Activated CD4-positive, CD25-positive, alpha-beta regulatory T cell treated with anti-CD3 and anti-CD28 coated beads, Interleukin-2, amount 50 U/mL, for 16 hours (primary cell): ENCODE measurements at places on chromosomes 11 and 22.

DNA sequence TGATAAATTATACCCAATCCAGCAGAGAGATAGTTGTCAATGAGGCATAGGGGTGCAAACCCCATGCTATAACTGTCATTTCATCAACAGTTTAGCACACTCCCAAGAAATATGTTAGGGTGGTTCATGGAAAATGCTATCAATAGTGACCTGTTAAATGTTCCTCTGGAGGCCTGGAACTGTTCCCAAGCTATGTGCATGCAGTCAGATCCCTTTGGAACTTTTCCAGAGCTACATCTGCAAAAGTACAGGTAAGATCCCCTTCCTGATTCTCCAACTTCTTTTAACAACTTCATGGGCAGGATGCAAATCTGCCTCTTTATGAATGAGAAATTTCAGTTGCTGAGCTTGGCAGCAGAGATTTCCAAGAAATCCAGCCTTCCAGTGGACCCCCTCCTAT, 27.2 kb downstream of the ABTB2 start:
- DNase-seq = no peak

DNA sequence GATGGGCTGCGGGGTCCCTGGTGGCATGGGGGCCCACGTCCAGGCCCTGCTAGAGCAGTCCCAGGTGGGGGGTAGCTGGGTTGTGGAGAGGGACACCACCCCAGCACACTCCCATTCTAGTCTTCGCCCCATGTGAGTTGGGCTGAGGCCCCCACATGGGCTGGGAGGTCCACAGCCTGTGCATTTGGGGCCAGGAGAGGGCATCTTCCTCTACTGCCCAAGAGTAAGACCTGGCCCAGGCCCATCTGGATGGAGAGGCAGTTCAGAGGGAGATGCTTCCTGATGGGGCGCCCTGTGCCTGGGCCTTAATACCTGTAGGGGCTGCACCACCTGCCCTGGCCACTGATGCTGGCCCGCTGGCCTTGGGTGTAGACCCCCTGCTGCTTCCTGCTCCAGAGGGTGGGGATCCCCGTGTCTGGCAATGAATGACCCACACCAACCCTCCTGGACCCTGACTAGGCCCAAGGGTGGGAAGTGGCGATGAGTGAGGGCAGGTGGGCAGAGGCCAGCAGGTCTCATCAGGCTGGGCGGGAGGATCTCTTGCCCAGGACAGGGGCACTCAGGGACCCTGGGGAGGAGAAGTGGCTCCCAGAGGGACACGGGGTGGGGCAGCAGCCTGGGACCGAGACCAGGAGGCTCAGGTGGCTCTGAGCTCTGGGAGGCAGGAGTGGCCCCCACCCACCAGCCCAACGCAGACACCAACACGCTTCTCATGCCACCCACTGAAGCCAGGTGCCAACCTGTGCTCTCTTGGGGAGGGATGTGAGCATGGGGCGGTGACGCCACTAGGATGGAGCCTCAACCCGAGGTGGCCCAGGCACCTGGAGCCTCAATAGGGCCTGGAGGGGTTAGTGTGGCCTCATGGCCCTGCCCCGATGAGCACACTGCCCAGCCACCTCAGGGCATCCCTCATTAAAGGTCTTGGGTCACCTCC, 17.4 kb upstream of the GNB1L start:
- DNase-seq = no peak

- DNase-seq = no peak
These were observed 29.2 kb downstream of the CDPF1 start for GRCh38 chr22:46220921-46221320.

DNA sequence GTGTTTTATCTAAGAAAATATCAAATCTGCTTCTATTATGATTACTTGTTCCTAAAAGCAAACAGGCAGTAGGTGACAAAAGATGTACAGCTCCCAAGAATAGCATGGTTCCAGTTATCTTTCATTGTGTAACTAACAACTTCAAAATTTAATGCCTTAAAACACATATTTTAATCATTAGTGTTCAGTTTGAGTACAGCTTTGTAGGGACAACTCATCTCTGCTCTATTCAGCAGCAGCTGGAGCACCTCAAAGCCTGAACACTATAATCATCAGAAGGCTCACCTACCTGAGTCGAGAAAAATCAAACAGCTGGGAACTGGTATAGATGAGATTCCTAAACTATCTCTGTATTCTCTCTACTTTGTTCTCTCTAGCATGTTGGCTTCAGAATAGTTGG, 24.3 kb upstream of the OR5B12 start:
- DNase-seq = no peak

GRCh38 chr11:68436985-68437926, 23.3 kb upstream of the PPP6R3 start:
- DNase-seq = no peak

DNA sequence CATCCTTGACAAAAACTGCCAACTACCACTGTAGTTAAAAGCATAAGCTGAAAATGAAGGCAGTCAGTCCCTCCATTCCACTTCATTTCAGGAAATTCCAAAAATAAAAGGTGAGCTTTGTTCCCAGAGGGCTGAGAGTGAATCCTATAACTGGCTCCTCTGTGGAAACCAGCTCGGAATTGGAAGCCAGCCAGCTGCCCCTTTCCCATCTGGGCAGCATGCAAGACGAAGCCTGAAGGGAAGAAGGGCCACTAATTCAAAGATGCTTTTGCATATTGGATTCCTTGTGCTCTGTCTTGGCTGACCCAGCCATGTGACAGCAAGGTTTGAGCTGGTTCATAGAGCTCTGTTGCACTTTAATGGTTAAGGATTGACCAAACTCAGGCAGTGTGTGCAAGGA, 83.4 kb downstream of the ALX4 start:
- DNase-seq = no peak

DNA sequence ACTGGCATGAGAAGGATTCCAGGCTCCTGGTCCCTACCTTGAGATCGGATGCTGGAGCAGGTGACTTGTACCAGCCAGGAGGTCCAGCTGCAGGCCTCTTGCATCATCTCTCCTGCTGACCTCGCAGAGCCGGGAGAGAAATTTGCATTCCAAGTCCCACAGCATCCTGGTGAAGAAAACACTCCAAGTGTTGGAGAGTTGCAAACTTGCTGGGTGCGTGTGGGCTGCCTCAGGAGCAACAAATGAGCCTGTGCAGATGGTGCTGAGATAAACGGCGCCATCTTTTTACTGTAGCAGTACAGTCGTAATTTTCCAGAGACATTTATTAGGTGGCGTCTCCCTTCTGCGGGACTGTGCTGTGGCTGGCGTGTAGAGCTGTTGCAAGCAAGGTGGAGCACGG, 32.1 kb upstream of the ZBTB16 start:
- DNase-seq = no peak
